ENCODE measurements at places on chromosomes 16 and 17.

DNA sequence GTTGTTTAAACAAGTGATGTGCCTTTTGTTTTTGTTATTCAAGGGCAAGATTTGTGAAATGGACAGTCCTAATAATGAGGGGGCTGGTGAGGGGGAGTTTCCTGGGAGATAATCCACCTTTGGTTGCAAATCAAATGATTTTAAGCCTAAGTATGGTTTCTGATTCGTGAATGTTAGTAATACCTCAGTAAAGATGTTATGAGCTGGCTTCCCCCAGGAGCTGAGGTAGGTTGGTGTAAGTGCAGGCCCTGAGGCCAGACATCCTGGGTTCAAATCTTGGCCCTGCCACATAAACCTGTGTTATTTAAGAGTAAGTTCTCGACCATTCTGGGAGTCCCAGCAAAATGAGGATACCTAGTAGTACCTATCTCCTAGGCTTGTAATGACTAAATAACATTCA, 1.5 kb downstream of the SNX29 start:
- no peak for DNase-seq

DNA sequence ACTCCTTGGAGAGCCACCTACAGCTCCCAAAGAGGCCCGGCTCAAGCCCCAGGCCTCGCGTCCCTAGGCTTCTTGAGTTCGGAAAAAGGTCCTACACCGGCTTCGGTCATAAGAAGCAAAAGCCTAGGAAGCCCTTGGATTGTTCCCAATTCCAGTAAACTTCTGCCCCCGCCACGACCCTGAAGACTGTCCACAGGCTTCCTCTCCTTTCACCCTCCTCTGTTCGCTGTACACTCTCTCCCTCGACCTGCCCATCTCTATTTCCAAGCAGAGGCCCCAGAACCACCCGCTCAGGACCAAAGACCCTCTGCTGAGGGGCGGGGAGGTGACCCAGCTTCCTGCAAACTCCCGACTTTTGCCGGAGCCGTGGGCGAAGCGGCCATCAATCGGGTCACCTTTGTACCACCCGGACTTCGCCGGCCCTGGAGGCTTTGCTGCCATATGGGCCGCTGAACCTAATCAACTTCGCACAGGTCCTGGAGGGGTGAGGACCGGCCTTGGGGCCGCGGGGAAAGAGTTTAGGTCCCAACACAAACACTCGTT, 2.7 kb downstream of the HOXB2 start:
- peak; percentile 50 for DNase-seq

DNA sequence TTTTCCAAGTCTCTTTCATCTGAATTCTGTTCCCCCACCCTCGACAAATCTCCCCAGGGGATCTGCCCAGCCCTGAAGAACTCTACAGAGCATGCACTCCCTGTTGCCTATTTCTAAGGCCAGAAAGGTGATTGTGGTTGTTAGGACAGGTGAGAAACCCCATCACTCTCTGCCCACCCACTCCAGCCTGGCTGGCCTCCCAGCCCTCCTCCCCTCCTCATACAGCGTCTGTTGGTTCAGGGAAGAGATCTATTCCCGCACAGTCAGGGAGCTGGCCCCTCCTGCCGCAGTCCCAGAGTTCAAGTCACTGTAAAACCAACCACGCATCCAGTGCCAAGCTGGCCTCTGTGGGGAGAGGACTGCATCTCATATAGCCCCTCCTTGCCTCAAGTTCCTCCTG, 98.7 kb downstream of the KCNJ12 start:
- no peak for DNase-seq

DNA sequence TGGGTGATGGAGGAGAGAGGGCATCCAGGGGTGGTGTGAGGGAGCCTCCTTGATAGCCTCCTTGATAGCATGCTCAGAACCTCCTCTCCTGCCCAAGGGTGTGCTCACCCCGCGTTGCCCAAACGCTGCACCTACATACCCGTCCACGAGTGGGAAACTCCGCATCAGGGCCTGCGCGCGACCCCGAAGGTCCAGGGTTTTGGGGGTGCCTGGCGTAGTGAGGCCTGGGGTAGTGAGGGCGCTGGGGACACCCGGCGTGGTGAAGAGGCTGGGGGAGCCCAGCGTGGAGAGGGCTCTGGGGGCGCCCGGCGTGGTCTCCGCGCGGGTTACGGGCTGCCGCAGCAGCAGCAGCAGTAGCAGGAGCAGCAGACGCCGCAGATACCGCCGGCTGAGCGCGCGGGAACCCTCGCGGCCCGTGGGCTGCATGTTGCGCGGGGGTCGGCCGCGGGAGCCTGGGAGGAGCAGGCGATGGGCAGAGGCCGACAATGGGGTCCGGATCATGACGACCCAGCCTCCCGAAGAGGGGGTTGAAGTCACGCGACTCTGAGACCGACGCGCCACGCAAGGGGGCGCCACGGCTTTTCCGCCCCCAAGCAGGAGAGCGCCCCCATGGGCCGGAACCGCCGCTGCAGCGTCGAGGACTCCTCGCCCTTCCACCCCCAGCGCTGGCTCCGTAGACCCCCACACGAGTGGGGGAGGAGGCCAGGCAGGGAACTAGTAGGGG, at the start of gene DPEP3:
DPEP3 (minus strand) TSS at position 545 of the 724 bp plus-strand sequence; CDS start at position 426, 119 bp downstream.
- no peak for DNase-seq

DNA sequence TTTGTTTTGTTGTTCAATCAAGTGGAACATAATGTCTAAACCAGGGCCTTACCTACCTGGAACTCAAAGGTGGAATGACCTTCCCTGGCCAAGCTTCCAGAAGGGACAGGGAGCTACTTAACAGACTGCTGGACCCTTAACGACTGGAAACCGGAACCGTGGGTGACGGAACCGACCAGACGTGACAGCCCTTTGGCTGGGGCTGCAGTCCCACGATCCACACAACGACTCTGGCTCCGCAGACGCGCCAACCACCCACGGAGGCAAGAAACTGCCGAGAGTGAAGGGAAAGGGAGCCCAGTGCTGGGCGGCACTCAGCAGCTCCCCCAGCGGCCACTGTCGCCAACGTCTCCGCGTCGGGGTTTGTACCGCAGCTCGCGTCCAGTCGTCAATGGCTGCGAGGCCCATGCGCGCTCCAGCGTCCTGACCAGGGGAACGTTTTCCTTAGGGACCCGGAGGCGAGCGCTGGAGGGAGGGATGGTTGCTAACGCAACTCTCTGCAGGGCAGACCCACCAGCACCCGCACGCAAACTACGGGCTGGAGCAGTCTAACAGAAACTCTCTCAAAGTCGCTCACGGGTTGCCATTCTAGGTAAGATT, 5.5 kb upstream of the KIF22 start:
- DNase-seq, result peak; percentile 69

DNA sequence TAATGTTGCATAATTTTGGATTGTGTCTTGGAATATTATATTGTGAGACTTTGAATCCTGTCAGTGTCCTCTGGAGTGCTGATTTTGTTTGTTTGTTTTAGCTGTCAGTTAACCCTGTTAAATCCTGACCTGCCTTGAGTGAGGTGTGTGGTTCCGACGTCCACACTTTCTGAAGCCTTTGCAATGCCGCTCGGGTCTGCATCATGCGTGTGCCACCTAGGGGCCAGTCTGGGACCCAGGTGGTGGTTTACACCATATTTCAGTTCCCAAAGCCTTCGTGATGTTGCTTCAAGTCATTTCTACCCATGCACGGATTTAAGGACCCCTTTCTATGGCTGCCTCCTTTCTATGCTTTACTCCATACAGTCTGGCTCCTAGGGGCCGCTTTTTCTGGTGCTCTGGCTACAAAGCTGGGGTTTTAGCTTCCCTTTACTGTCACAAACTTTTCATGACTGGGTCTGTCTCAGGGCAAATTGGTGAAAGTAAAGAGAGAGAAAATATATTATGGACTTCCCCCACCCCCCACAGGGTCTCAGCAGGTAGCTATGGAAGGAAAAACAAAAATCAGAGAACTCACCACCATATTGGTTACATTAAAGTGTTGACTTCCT, 11.4 kb upstream of the OR4D1 start:
- no peak for DNase-seq

GRCh38 chr17:81428948-81429774, 33.9 kb downstream of the BAHCC1 start:
- DNase-seq, result peak; percentile 92

DNA sequence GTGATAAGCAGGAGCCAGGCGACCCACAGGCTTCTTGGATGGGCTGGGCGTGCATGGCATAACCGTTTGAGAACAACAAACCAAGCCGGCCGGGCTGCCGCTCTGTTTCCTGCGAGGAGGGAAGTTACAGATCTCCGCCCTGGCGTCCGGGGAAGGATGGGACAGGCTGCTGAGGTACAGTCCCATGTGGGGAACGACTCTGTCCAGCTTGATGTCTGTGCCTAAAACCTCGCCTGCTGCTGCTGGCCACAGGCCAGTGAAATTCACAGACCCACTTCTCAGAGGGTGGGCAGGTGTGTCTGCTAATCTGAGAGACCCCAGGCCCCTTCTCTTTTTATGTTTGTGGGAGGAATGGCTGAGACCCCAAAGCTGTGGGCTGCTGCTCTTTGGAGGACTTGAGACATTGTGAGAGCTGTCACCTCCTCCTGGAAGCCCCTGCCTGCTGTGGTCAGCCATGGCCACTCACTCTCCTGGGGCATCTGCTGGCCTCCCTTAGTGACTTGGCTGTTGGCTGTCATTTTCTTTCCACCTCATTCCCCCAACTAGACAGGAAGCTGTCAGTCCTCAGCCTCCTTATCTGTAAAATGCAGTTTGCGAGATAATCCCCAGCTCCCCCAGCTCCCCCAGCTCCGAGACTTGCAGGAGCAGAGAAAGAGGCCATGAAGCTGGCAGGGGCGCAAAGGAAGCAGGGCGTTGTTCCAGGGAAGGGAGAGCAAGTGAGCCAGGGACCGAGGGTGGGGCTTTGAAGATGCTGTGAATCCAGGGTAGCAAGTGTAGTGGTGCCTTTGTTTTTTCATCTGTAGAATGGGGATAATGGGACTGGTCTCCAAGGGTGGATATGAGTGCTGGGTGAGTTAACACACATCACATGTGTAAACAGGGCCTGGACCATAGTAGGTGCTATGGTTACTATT, 51.0 kb downstream of the CMIP start:
- no peak for DNase-seq

DNA sequence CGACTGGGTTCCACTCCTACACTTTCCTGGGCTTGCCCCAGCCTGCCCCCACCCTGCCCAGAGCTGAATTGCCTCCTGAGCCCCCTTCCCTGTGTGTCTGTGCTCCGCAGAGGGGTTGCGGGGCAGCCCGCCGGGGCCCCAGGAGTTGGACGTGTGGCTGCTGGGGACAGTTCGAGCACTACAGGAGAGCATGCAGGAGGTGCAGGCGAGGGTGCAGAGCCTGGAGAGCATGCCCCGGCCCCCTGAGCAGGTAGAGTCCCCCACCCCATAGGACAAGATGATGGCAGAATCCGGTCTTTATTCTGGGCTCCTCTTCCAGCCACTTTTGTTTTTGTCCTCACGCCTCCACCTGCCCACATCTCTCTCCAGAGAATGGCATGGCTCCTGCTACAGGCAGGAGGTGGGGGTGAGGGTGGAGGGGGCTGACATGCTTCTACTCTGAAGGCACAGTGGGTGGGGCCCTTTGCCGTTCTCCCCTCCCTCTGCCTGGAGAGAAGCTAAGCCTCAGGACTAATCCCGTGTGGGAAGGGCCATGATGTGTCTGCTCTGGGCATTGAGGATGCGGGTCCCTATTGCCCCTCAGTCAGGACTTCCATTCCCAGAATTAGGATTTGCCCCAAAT, 3.5 kb downstream of the ACBD4 start:
- no peak for DNase-seq

GRCh38 chr17:80393241-80393890, 21.6 kb upstream of the ENDOV start:
- DNase-seq, result peak; percentile 60

DNA sequence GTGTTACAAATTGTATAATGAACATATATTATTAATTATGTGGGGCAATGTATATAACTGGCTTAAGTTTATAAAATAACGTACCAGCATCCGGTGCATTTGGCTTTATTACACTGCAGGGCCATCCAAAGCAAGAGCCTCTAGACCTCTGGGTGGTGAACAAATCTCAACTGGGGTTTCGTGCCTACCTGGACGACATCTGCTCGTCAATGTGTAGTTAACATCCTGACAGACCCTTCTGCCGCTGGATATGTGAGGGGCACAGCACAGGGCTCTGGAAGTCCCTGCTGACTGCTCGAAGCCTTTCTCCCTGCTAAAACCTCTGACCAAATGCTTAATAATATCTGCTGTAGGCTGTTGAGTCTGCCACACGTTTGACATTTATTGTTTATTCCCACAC, 2.3 kb downstream of the TMEM186 start:
- no peak for DNase-seq

GRCh38 chr17:29180788-29181160, 576 bp upstream of the MYO18A start:
- DNase-seq, result no peak

DNA sequence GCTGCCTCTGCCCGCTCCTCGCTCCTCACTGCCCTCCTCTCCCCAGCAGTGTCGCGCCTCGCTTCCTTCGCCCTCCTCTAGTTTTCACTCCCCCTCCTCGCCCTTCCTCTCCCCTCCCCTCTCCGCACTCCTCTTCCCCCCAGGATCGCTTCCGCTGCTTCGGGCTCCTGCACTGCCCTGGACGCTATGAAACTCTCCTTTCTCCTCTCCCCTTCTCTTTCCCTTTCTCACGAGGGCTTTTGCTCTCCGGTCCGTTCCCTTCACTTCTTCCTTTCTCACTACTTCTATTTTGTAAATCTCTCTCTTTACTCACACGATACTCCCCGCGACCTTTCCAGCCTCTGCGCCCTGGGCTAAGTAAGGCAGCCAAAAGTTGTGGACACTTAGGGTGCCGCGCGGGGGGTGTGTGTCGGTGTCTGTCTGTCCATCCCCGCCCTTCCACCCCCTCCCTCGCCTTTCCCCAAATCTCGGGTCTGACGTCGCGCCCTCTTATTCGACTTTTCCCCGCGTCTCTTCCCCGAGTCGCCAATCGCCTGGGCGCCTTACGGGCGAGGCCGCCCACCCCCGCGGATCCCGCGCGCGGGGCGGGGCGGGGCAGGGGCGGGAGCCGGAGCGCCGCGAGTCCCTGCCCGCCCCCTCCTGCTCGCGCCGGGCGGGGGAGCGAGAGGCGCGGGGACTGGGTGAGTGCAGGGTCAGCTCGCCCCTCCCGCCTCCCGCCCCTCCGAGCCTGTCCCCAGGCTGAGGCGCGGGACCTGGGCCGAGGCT, at the start of gene IRX3:
IRX3 (minus strand) TSS at position 422 of the 765 bp plus-strand sequence. CDS start 737 bp downstream, outside the sequence.
- DNase-seq, result peak; percentile 95

GRCh38 chr16:69932228-69932627, 18.9 kb upstream of the CLEC18A start:
- DNase-seq, result no peak

DNA sequence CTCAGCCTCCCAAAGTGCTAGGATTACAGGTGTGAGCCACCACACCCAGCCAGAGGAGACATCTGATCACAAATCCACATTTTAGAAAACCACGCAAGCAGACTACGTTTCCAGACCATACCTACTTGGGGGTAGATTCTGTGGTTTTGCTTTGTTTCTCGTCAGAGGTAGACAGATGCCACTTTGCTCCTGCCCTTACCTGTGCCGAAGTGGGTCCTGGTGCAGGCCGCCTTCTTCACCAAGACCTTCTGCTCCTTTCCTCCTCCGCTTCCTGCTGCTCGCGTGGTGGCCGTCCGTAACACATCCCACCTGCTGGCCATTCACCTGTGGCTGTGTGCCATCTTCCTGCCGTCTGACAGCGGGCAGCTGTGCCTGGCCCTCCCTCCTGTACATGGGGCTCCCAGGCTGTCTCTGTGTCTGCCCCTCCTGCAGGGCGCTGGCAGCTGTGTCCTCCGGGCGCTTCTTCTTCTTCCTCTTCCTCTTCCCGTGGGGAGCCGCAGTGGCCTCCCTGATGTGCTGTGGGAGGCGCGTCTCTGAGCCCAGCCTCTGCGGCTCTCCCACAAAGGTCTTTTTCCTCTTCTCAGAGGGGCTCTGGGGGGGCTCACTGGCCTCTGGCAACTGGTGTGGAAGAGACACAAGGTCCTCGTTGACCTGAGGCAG, 21.2 kb upstream of the CYTH1 start:
- DNase-seq, result no peak

Data from tongue (tissue), 3 donors.